ENCODE measurements at places on chromosomes 2 and 18.
A peak's percentile ranks its signal among the peaks of the same experiment; 100 is the strongest.

- no peak for DNase-seq
Observed at GRCh38 chr2:215758691-215759090, 254.7 kb downstream of the MREG start.

GRCh38 chr2:240600451-240600961 is 14.0 kb downstream of the CAPN10 start:
- DNase-seq, result no peak

DNA sequence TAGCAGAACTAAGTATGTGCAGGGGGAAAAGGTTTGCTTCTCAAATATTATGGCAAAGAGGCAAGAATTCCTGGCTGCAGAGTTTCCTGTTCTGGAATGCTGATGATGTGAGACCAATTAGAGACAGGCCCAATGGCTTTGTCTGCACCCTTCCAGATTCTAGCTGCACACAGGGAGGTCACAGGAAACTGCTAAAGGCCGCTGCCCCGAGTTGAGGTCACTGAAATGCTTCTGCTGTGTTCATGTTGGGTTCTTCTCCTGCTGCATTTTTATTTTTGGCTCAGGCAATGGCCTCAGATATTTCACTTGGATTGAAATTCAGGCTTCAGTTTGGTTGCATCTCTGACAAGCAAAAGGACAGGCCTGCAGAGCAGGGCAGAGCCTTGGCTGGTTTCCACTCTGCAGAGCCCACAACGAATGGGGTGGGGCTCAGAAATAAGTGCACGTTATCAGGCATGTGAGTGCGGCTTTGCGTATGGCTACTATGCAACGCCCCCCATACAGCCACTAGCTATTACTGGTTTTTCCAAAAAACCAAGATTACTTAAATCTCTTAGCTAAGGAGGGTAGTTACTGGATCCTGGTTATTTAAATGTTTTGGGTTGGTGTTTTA is 66.9 kb upstream of the FZD5 start:
- peak; percentile 85 for DNase-seq

GRCh38 chr2:240628507-240628807 is 3.2 kb downstream of the GPR35 start:
- DNase-seq, result no peak
